ENCODE measurements at places on chromosomes 1 and 21.

GRCh38 chr1:73761559-73761958 lies 436.4 kb downstream of the LRRIQ3 start:
- DNase-seq: no peak

DNA sequence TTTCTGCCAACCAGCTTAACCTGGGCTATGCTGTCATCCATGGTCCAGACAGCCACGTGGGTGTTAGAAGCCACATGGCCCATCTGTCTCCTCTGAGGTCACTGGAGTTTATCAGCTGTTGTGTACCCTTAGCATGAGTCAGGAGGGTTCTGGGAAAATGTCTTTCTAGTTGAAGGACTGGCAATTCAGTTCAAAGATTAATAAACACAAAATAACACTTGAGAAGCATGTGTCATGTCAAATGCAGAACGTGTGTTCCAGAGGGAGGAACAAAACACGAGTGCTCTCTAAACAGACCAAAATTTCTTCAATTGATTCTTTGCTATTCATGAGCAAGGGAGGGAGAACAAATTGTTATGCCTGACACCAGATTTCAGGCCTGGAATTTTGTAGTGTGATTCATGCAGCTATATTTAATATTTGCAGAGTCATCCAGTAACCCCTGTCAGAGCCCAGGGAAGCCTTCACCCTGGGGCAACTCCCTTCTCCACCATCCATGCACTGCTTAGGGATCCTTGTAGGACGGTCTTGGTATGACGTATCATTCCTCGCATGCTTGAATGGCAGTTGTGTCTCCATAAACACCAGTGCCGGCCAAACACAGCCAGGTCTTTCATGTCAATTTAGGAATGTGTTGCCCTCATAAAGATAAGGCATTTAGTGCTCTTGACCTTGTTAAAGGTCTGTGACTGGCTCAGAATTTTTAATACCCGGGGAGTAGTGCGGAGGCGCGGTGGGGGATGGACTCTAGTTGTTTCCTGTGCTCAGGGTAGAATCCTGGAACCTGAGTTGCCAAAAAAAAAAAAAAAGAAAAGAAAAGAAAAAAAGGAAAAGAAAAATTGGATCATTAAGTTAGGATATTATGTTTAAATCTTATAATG lies 27.7 kb upstream of the DYRK1A start:
- DNase-seq: no peak

DNA sequence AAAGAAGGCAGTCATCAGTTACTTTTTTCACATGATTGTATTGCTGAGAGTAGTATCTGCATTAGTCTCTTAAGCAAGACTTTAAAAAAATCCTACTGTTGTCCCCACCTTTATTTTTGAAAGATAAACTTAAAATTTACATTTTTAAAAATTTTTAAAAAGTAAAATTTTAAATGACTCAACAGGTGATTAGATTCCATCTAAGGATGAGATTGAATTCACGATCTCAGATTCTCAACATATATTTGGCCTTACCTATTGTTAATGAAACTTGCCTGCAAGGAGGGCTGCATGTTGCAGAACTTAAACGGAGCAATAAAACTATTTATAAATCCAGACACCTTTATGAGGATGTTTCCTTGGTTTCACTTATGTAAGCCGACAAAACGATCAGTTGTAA lies 75.2 kb downstream of the OLFML2B start:
- no peak for DNase-seq

- DNase-seq: no peak
Observed at GRCh38 chr1:15628003-15628402, 10.7 kb downstream of the DDI2 start.

DNA sequence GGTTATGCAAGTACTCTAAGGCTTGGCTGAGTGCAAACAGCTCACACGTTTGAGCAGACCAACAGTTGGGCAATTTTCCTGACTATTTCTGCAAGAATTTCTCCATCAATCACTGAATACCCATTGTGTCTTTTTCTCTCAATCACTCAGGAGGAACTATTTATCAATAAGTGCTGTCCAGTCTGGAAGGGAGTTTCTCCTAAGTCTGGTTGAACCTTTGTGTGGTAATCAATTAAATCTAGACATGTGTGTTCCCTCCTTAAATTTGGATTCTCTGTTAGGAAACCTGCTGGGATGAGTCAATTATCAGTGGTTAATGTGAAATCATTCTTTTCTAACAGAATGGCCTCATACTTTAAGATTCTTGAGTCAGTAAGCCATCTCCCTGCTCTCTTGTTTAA lies 6.8 kb upstream of the AADACL3 start:
- DNase-seq: no peak

- no peak for DNase-seq
Observed at GRCh38 chr1:200831091-200831490, 41.7 kb upstream of the GPR25 start.

GRCh38 chr21:24976238-24976637 lies 631.0 kb downstream of the MRPL39 start:
- DNase-seq: no peak

DNA sequence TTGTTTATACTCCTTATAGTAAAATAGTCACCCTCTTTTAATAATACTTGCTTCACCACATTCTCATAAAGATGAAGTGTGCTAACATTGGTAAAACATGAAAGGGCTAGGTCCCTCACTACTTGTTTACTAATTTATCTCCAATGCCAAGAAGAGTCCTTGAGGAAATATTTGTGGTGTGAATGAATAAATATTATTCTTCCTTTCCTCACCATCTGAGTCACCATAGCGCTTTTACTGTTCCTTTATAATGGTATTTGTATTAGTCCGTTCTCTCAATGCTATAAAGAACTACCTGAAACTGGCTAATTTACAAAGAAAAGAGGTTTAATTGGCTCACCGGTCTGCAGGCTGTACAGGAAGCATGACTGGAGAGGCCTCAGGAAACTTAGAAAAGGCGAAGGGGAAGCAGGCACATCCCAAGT lies 222.8 kb upstream of the ZRANB2 start:
- no peak for DNase-seq

GRCh38 chr1:218679391-218679790 lies 334.3 kb downstream of the TGFB2 start:
- no peak for DNase-seq

- peak; percentile 3 for DNase-seq
Observed at GRCh38 chr1:183227422-183228346, 41.6 kb downstream of the LAMC2 start.

- DNase-seq: no peak
Observed at GRCh38 chr1:117566556-117566955, 39.3 kb upstream of the TENT5C start.

- no peak for DNase-seq
Observed at GRCh38 chr1:225554216-225554812, 98.6 kb downstream of the ENAH start.

DNA sequence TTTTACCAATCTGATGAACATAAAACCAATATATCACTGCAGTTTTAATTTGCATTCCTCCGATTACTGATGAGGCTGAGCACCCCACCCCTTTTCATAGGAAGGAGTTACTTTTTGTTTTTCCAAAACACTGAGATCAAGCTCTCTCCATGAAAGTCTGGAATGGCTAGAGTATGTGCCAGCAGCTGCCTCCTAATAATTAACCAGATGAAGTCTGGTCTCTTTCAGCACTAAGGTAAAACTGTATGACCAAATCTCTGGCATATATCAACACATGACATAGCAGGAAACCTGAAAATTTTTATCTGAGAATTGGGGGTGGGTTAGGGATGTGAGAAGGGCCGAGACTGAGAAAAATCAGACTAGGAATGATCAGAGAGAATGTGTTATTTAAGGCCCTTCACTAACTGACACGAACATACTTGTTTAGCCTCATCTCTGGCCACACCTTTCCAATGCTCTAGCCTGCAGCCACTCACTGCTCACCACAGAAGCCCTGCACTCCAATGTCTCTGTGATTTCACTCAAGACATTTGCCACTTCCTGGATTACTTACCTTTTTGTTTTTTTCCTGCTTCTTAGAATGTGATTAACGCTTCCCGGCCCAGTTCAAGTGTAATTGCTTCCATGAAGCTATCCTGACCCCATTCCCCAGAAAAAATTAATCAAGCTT lies 34.7 kb downstream of the WASF2 start:
- no peak for DNase-seq

GRCh38 chr1:236540813-236541465 lies 17.2 kb downstream of the LGALS8 start:
- no peak for DNase-seq

DNA sequence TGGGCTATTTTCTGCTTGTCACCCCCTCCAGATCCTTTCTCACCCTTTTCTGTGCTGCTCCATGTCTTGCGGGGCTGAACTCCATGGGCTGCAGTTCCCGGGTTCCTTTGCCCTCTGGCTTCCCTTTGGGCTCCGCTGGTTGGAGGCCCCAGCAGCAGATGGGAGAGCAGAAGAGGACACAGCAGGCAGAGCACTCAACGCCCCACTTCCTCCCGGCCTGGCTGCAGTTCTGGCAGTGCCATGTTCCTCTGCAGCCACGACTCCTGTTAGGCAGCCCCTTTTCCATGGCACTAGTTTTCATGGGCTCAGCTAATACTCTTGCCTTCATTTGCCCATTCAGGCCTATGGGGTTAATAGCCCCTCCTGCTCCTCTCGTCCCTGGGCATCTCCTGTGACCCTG lies 127.1 kb downstream of the TENT5C start:
- no peak for DNase-seq

DNA sequence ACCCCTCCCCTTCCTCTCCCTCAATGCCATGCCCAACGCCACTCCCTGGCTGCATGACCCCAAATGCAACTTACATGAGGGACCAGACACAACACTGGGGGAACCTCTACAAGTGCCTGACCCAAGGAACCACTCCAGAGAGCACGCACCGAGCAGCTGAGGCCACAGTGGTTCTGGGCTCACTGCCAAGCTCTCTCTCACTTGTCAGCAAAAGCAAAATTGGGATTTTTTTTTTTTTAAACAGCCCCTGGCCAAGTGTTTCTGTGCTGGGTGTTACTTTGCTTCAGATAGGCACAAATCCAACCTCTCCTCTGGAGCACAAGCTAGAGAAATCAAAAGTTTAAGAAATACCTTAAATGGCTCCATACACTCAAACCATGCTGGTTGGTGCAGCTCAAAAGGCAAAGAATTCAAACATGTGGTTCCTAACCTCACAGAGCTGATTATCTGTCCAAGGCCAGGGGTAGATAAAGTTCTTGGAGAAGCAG lies 363.0 kb downstream of the SETD4 start:
- DNase-seq: no peak

GRCh38 chr1:198959032-198959431 lies 320.2 kb downstream of the PTPRC start:
- DNase-seq: no peak

DNA sequence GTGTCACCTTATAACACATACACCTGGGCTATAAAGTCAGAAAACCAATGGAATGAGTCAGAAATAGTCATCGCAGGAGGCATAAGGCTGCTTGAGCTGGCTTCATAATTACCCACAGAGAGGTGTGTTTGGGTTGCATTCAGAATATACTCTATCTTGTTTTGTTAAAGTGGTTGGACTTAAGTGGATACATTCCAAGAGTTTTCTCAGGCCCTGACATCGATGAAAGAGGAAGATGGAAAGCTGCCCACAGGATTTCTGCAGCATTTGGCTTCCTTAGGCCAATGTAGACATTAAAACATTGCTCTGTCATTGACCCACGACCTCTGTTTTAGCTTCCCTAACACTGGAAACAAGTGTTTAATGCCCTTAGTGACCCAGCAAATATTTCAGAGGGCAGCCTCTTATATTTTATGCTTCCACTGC lies 18.6 kb upstream of the BCL10 start:
- no peak for DNase-seq

DNA sequence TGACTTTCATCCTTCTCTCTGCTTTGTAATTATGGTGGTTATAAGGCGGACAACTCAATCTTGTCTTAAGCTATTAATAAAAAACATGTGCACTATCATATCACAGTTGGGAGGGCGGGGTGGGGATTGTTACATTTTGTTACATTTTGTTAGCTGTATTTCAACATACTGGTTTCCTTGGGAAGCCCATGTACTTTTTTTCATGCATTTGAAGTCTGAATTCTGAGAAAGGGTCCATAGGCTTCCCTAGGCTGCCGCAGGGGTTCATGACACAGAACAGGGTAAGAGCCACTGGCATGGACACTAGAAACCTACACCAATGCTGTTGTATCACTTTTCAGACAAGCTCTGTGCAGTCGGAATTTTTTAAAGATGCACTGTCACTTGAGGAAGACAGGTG lies 178.8 kb downstream of the ETS2 start:
- no peak for DNase-seq

DNA sequence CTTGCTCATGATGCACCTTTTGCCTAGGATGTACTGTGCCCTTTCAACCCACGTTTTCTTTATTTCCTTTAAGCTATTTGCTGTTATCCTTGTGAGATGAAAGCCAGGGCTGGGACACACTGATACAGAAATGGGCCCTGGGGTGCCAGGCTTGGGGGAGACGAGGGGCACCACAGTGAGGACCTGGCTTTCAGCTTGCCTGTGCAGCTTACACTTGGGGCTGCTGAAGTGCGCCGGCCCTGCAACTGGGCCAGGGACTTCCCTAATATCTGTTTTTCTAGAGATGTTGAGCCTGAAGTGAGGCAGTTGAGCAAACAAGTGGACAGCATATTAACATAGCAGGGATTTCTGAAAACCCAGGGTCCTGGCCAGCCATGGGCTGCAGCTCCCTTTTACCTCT lies 42.5 kb upstream of the SLC19A1 start:
- DNase-seq: no peak

GRCh38 chr1:72530646-72531045 lies 248.3 kb upstream of the NEGR1 start:
- no peak for DNase-seq

GRCh38 chr1:100100202-100100601 lies 32.5 kb downstream of the SASS6 start:
- no peak for DNase-seq

DNA sequence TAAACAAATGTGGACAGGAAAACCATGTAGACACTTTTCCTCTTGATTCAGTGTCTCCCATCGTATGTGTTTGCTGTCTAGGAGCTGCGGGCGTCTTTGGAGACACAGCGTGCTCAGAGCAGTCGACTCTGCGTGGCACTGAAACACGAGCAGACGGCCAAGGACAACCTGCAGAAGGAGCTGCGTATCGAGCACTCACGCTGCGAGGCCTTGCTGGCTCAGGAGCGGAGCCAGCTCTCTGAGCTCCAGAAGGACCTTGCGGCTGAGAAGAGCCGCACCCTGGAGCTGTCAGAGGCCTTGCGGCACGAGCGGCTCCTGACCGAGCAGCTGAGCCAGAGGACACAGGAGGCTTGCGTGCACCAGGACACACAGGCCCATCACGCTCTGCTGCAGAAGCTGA lies 27.2 kb upstream of the DIP2A start:
- DNase-seq: no peak

DNA sequence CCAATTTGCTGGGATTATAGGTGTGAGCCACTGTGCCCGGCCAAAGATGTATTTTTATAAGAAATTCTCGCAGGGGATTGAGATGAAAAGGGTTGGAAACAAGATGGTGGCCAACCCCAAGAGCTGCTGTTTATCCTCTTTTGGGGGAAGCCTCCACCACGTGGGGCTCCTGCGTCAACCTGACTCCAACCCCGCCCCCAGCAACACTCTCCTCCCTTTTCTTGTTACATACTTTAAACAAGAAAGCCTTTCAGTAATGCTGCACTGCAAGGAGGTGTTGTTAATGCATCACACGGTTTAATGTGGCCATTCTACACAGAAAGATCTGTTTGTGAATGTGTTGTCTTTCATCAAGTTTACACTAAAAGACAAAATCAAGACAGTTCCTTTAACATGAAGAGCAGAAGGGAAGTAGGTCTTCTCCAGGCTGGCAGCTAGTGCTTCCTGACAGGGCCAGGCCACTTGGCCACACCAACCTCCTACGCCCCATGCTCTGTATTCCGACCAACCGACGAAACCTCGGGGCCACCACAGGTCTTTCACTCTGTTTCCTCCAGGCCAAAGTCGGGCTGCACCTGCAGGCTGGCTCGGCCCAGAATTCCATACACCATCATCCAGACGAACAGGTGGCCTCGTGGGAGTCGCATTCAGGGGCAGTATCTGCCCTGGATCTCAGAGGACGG lies 25.9 kb downstream of the C2CD2 start:
- DNase-seq: peak; percentile 17
